NCI-H2081 treated with DMSO at 0.1 percent for 48 hours (cell line): ENCODE measurements at places on chromosomes 6 and 20.

DNA sequence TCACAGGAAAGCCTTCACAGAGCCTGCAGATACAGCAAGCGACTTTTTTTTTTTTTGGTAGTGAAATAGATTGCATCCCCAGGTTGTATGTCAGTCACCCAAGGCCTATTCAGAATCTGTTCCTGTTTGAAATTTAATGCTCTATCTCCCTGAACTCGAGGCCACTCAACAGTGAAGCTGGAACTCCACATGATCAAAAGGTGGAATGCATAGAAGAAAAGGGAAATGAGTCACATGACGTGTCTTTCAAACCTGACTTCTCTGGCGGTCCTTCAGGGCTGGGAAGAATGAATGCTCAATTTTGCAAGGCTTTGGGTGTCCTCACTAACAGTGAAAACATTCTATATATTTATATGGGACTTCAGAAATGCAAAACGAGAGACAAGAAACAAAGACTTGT, 88.4 kb upstream of the B3GAT2 start:
- no peak for DNase-seq

- no peak for DNase-seq
Measured at GRCh38 chr20:53685070-53685595, 91.5 kb upstream of the ZNF217 start.

DNA sequence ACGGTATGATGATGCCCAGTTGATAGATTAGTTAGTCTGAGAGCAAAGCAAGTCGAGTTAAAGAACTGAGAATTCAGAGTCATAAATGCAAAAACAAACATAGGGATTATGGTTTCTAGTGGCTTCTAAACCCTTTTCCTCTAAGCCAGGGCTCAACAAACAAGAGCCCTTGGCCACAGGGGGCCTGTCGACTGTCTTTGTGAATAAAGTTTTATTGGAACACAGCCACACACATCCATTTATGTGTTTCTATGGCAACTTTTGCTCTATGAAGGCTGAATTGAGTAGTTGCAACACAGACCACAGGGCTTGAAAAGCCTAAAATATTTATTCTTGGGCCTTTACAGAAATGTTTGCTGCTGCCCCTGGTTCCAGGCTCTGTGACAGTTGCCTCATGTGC, 76.2 kb downstream of the SLC24A3 start:
- no peak for DNase-seq

DNA sequence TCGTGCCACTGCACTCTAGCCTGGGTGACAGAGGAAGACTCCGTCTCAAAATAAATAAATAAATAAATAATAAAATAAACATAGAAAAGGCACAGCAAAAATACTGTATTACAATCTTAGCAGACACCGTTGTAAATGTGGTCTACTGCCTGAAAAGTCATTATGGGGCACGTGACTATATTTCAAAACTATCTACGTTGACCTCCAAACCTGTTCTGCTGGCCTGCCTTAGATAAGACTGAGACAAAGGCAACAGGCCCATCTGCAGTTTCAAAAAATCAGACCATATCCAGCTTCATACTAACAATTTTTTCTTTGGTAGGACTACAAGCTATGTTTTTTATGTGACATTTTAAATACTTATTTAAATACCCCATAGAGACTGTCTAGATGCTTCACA, 59.1 kb downstream of the AGPAT4 start:
- DNase-seq = no peak

- DNase-seq = no peak
Measured at GRCh38 chr6:53148684-53149083, at the start of gene GCM1. Gene GCM1, minus strand, starts transcription at chr6:53148841. Its CDS starts 3,209 bp downstream, at chr6:53145632.

- DNase-seq = no peak
Measured at GRCh38 chr6:129672881-129673631, 36.9 kb downstream of the ARHGAP18 start.

- no peak for DNase-seq
Measured at GRCh38 chr6:69894578-69895347, 28.4 kb downstream of the COL19A1 start.

DNA sequence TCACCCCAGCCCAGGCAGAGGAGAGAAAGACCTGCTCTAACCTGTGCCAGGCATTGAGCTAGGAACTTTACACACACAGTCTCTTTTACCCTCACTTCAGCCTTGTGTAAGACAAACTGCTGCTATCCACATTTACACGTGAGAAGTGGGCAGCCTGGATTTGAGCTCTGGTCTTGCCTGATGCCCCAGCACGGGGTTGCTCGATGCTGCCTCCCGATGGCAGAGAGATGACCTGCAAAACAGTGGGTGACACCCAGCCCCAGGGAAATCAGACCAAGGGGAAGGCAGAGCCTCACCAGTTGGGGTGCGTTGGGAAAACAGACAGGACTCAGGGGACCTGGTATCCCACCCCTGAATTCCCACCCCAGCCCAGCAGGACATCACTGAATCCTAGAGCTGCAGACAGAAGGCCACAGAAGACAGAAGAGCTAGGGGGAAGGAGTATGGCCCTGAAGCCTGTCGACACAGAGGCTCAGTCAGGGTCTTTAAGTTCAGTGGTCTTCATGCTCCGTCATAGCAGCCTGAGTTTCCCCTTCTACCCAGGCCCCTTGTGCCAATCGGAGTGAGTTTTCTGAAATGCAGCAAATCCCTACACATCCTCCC, 990 bp downstream of the BPI start:
- no peak for DNase-seq

DNA sequence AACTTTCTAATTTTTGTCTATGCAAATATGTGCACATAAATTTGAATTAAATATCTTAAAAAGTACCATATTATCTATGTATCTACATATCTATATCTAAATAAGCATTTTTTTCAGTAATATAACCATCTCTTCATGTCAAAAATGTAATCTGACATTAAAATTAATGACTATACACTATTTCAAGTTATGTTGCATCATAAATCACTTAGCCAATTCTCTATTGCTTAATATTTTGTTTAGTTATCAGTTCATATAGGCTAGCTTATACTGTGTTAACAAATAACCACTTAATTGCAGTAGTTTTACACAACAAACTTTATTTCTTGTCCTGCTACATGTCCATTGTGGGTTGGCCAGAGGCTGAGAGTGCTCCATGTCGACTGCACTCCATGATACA, 360.8 kb downstream of the EPM2A start:
- no peak for DNase-seq

DNA sequence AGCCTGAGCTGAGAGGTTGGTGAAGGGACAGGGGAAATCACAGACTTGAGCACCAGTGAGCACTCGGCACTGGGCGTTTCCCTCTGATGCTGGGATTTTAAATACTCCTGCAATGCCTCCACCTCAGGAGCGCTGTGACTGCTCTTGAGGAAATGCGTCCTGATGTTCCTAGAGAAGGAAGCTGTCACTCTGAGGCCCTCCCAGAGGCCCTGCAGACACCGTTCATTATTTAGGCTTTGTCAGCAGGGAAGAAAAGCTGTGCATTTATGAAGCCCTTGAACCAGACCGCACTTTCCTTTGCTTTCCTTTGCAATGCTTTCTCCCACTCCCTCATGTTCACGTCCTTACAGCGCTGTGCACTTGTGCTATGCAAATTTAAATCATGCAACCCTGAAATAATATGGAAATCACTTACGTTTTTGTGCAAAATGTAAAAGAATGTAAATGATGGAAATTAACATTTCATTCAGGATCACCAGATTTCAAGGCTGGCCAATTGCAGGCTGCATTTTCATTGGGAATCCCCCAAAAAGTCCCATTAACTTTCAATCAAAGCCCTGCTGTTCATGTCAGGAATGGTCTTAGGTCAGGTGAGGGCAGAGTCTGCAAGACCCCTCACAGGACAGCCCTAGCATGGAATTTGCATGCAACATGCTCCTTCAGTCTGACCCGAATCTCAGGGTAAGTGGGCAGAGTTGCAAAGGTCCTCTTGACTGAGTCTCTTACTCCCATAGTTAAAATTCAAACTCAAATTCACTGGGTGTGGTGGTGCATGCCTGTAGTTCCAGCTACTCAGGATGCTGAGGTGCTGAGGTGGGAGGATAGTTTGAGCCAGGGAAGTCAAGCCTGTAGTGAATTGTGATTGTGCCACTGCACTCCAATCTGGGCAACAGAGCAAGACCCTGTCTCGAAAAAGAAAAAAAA, 45.8 kb upstream of the SYNDIG1 start:
- DNase-seq = no peak

DNA sequence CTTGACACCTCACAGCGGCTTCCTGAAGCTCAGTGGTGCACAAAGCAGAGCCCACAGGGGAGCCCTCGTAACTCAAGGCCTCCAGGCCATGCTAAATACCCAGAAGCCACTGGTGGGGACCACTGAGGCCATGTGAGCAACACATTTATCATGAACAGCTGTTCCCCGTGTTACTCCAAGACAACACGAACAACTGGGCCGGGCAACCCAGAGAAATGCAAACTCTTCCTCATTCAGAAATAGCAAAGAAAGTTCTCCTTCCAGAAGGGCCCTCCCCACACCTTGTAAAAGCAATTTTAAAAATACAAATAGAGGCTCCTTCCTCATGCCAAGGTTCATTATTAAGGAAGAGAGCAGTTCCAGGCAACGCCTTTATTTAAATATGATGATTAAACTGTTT, 36.3 kb upstream of the SLCO4A1 start:
- no peak for DNase-seq

DNA sequence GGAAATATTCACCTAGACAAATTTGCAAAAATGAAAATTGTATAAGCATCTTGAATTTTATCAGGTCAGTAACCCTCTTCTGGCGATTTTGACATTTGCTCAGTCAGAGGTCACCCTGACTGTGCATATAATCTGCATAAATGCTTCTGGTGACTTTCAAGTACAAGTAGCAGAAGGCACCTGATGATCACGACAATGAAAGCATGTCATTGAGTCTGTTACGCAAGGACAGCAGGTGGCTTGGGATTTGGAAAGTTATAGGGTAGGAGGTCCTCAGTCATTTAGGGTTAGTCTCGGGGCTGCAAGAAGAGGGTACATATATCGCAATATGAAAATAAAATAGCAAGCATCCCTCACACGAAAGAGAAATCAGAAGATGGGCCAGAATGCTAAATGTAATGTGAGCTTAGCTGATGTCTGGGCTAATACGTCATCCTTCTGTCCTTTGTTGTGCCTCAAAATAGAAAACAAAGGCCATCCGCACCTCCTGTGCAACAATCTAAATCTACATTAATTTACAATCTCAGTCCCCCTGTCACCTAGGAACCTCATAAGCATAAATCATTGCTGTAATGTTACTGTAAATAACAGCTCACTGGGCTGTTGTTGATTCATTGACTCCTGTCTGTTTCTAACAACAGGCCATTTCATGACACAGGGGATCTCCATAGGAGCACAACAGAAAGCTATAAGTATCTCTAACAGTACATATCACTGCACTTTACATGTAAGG, 155.2 kb upstream of the RSPO3 start:
- DNase-seq = no peak

DNA sequence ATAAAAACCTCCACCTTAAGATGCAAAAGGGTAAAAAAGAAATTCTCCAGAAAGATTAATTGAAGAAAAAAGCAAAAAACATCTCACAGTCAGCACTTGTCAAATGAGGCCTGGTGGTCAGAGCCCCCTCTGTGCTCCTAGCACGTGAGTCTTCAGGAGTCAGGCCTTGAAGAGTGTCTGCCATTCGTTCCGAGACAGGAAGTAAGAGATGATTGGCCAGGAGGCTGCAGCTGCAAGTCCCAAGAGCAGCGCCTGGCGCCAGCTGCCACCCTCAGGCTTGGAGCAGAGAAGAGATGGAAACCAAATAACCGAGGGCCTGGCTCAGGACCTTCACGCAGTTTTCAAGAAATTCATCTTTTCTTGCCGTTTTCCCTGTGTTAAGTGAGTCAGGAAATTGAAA, 65.0 kb downstream of the FAM120B start:
- DNase-seq = no peak

GRCh38 chr6:43936476-43936875, 166.5 kb downstream of the VEGFA start:
- DNase-seq = no peak

DNA sequence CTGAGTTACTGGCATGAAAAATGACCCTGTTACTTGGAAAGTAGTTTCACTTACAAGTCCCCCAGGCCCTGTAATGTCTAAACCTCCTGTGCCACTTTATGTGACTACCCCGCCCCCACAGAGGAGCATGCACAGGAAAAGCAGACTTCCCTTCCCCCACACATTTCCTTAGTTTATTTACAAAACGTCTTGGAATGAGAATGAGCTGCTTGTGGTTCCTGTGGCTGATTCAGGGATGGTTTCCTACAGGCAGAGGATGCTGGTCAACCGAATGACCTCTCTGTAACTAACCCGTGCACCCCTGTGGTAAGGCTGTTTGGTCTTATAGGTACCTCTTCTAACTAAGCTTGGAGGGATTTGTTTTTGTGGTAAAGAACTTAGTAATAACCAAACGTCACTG, 28.5 kb downstream of the RSPO3 start:
- no peak for DNase-seq

GRCh38 chr6:28635547-28636158, 110.0 kb downstream of the GPX5 start:
- DNase-seq = no peak

- no peak for DNase-seq
Measured at GRCh38 chr6:43454696-43455530, 435 bp downstream of the DLK2 start.

GRCh38 chr20:17664025-17664633, 17.9 kb downstream of the RRBP1 start:
- DNase-seq = no peak

DNA sequence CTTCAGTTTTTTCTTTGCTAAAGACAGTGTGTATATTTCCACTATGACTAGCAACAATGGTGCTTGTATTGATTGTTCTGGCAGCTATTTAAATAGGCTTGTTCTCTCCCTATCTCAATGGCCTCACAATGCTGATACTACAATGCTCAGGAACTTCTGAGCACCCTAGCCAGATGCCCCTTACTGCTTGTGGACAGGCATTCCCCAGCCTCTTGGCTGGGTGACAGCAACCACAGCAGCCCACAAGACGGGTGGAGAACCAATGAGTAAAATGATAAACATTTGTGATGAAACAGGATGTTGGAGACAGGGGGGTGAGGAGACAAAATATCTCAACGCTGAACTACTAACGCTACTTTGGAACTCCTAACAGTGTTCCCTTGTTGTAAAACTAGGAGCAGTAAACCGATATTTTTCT, 42.3 kb downstream of the HIVEP2 start:
- no peak for DNase-seq

DNA sequence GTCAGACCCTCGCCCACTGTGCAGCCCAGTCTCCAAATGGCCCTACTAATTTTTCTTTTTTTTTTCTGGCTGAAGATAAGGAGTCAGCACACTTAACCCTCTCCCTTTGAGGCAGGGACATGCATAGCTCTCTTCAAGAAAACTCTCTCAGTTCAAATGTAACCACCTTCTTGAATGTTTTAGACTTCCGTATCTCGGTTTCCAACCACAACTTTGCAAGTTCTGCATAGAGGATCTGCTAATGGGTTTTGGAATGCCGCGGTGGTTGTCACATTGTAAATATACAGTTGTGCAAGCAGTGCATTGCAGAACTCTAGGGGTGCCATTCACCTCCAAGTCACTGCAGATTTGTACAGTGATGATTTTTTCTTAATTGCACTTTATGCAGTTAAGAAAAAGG, 59.4 kb upstream of the SLC35B3 start:
- no peak for DNase-seq
